ENCODE measurements at places on chromosomes 2 and 18.

GRCh38 chr2:196086517-196087368, 18.1 kb upstream of the DNAH7 start:
- no peak for DNase-seq

DNA sequence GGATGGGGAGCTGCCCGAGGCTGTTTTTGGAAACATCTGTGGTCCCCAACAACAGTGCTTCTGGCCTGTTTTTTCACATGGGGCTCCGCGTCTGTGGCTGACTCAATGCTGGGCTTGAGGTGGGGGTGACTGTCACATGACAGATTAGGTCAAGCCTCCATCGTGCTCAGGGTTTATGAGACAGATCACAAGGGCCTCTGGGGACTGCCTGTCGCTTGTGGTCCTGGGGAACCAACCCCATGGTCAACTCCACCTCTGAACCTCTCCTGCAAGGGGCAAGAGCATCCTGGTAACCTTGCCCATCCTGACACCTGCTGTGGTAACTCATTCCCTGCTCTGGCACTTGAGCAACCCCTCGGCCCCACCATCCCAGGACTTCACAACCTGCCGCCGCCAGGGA, 47.6 kb upstream of the SH3RF3 start:
- no peak for DNase-seq

- DNase-seq, result no peak
These were observed 219.6 kb upstream of the RBBP8 start for GRCh38 chr18:22713511-22713910.

DNA sequence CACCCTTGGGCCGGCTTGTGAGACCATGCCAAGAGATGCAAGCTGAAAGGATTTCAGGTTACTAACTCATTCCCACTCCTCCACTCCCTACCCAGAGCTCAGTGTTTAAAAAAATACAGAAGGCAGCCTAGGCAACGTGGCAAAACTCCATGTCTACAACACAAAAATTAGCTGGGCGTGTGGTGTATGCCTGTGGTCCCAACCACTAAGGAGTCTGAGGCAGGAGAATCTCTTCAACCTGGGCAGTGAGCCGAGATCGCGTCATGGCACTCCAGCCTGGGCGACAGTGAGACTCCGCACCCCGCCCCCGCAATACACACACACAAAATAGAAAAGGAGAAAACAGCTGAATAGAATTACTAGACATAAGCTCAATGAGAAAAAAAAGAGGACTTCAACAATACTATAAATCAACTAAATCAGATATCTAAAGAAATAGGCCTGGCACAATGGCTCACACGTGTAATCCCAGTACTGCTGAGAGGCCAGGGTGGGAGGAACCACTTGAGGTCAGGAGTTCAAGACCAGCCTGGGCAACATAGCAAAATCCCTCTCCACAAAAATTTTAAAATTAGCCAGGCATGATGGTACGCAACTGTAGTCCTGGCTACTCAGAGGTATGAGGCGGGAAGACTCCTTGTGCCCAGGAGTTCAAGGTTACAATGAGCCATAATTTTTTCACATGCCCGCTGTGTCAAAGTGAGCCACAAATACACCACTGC, 10.1 kb downstream of the IWS1 start:
- DNase-seq, result no peak

DNA sequence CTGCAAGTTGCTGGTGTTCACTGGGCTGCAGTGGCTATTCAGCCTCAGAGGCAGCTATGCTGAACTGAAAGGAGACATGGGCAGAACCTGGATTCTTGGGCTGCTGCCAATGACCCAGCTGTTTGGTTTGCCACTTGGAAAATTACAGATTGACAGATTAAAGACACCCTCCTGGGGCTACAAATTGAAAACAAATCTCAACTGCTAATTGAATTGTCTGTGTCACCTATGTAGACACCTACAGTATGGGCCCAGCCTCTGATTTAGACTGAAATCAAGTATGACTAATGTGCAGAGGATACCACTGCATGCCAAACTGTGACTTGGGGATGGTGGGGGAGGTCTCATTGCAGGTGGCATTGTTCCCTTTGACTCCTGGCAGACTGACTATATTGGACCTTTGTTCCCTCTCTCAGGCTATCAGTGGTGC, 42.8 kb downstream of the ITSN2 start:
- DNase-seq, result no peak

- DNase-seq, result no peak
These were observed 2.9 kb upstream of the SCYGR2 start for GRCh38 chr2:227595797-227596196.

GRCh38 chr2:152571048-152571766, 146.1 kb downstream of the PRPF40A start:
- no peak for DNase-seq

GRCh38 chr2:27724191-27724590, 47.3 kb upstream of the MRPL33 start:
- no peak for DNase-seq

DNA sequence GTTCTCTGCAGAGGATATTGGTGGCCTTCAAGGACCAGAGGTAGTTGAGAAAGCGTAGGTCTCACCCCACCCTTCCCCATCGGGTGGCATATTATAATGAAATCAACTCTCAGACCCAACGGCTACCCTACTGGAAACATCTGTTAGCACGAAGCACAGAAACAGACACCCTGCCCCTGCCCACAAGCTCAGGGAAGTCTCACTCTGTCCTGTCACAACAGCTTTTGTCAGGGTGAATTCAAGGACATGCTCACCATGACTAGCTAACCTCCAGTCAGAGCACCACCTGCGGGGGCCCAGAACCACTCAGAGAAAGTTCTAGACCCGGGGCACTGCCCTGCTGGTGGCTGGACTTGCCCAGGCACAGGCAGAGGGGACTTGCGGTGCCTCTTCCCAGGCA, 3.5 kb upstream of the B3GNT7 start:
- peak; percentile 19 for DNase-seq

DNA sequence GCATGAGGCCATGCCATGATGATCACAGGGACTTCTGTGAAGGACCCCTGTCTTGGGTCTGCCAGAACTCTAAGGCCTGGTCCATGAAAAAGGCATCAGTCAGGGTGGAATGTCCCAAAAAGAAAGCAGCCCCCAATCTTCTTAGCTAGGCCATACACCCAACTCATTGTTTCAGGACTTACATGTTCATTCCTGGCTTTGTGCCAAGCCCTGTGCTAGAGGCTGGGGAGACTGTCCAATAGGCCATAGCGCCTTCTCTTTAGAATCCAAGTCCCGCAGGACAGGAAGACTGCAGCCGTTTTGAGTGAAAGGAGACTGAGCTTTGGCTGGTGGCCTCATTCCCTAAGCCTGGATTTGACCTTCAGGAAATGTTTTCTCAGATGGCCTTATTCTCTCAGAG, 247.3 kb downstream of the PRKCE start:
- DNase-seq, result no peak

DNA sequence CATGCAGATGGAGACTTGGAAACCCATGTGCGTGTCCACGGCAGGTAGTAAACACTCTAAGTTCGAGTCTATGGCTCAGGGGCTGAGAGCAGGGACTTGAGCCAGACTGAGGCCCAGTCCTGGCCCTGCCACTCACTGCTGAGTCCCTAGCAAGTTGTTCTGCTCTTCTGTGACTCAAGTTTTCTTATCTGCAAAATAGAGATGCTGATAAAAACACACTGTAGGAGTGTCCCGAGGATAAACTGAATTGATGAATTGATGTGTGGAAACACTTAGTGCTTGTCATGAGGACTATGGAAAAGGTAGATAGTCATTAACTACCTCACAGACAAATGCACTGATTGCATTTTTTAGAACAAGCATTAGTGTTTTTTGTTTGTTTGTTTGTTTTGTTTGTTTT, 73.2 kb downstream of the BOLA3 start:
- no peak for DNase-seq

DNA sequence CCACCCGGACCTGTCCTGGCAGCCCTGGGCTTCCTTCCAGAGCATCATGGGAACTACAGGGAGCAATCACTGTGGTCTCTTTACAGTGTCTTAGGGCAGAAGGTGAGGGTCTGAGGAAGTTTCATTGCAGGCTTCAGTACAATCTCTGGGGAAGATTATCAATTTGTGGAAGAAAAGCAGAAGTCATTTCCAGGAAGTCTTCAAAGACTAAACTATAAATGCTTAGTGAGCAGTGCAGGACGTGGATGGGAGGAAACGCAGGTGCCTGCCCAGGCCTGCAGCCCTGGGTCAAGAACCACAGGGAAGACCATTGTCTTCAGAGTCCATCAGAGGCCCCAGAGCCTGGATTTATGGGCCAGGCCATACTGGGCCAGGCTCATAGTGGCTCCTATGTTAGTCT, 54.3 kb downstream of the INO80C start:
- no peak for DNase-seq

- no peak for DNase-seq
These were observed 35.0 kb upstream of the DOK6 start for GRCh38 chr18:69365658-69366057.

DNA sequence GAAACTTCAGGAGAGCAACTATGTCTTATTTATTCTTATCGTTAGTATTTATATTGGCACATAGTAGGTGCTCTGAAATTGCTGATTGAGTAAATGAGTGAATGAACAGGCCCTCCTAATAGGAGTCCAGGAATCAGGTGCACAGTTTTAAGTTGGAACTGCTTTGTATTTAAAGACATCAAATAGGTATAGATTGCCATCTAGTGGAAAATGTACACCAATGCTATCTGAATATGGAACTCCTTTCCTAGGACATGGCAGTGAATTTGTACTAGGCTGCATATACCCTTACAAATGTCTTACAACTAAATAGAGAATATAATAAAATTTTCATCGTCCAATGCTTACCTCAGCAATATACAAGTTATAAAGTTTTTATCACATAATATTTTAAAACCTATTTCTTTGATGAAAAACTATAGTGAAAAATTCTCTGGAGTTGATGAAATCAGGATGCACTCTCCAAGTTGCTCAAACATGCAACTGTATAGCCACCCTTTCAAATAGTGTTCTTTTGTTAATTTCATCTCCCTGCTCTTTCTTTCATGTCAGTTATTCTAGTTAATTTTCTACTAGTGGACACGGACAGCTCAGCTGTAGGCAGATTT, 318.9 kb upstream of the SYT4 start:
- peak; percentile 12 for DNase-seq

- DNase-seq, result no peak
These were observed 1.4 kb downstream of the DNAJC10 start for GRCh38 chr2:182717416-182717815.

DNA sequence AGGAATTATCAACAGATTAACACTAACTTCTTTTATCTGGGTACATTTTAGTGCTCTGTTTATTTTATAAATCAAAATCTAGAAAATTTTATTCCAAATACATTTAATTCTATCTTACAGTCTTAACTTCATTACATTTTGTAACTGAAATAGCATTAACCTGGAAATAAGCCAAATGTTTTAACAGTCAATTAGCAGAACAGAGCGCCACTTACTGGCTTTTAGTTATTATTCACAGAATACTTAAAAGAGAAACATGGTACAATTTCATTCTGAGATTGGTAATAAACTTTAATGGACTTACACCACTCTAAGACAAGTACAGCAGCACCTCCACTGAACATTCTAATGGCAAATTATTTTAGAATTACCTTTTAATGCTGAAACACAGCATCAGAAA, 38.6 kb downstream of the SS18 start:
- DNase-seq, result no peak

DNA sequence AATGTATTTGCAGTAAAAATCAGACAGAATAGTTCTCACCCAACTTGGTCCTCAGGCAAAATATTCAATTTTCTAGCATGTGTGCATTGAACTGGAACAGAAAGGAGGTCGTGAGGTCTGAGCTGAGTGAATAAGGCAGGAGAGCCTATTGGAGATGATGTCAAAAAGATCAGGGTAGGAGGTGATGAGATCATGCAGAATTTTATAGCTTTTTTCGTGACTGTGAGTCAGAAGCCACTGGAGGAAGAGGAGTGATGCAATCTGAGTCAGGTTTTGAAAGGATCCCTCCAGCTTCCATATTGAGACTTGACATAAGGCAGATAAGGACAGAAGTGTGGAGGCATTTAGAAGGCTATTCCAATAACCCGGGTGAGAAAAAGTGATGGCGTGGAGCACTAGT, 299.5 kb upstream of the SOX11 start:
- DNase-seq, result no peak

DNA sequence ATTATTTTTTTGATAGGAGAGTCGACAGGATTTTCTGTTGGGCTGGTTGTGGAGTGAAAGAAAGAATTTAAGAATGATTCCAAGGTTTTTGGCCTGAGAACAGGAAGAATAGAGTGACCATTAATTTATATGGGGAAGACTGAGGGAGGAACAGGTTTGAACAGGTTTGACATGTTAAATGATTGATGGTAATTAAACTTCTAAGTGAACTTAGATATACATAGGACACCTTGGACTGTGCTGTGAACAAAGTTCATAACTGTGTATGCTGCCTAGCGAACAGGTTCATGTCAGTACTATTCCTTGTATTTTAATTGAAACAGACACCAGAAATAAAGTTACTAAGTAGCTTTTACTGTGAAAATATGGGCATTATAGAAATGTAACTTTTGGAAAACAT, 212.0 kb downstream of the SPAG16 start:
- no peak for DNase-seq

GRCh38 chr18:51789871-51790270, 550.1 kb upstream of the DCC start:
- DNase-seq, result no peak

DNA sequence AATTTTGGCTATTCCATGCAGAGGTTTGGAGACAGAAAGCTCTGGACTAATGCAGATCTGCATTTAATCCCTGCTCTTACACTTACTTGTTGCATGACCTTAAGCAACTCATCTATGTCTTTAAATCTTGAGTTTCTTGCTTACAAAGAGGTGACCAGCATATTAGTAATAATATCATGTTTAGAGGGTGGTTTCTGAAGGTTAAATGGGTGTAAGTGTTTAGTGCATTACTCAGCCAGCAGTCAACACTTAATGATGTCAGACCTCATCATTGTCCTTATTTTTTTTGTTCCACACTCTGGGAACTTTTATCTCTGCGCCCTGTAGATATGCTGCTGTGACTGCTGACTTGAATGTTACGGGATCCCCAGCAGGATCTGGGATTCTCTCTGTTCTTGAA, 1.7 kb downstream of the IL1RL1 start:
- DNase-seq, result no peak

DNA sequence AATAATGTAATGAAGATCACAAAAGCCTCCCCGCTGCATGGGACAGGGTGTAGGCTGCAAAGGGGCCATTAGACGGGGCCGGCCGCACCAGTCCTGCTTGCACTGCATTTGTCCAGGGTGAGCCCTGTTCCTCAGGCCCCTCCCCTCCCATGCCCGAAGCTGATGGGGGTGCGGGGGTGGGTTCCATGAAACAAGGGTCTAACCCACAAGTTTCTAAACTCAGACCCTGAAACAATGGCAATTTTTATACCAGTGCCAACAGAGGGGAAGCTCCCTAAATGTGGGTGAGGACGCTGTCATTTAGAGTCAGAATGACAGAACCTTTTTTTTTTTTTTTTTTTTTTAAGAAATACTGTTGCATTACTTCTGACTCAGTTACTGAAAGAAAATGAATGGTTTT, 39.7 kb downstream of the HS6ST1 start:
- no peak for DNase-seq

GRCh38 chr2:183950673-183951072, 647.7 kb upstream of the ZNF804A start:
- DNase-seq, result no peak
